GM04504 (cell line): ENCODE measurements at places on chromosomes 5 and 9.

DNA sequence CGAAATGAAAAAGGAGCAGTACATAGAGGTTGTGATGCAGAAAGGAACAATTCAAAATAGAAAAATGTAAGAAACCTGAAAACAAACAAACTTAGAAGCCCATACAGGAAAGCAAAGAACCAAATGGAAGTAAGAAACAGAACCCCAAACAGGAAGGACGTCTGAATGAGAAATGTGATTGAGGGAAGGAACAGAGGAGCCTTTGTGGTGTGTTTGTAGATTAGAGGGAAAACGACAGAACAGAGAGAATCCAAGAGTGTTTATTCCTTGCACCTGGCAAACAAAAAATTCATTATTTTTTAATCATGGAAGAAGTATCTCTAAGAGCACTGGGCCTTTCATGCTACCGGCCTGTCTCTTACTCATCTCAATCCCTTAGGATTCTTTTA, 67.8 kb upstream of the ZSWIM6 start:
- DNase-seq = no peak

- DNase-seq = no peak
These were observed 156.4 kb downstream of the RORB start for GRCh38 chr9:74653410-74654080.

- DNase-seq = no peak
These were observed 92.6 kb downstream of the TLE4 start for GRCh38 chr9:79664375-79664831.

- no peak for DNase-seq
These were observed 35.1 kb downstream of the MRPL36 start for GRCh38 chr5:1764606-1764960.

- DNase-seq = no peak
These were observed 9.6 kb downstream of the LAMC3 start for GRCh38 chr9:131018621-131019020.

- no peak for DNase-seq
These were observed 9.5 kb downstream of the SIL1 start for GRCh38 chr5:139188558-139189270.

GRCh38 chr5:42109006-42109572, 184.0 kb downstream of the FBXO4 start:
- DNase-seq = no peak

- DNase-seq = no peak
These were observed 1490.6 kb upstream of the CDH6 start for GRCh38 chr5:29702875-29703274.

GRCh38 chr5:84706678-84707641, 322.3 kb upstream of the EDIL3 start:
- no peak for DNase-seq

GRCh38 chr5:133510634-133511262, 101.6 kb downstream of the FSTL4 start:
- no peak for DNase-seq

DNA sequence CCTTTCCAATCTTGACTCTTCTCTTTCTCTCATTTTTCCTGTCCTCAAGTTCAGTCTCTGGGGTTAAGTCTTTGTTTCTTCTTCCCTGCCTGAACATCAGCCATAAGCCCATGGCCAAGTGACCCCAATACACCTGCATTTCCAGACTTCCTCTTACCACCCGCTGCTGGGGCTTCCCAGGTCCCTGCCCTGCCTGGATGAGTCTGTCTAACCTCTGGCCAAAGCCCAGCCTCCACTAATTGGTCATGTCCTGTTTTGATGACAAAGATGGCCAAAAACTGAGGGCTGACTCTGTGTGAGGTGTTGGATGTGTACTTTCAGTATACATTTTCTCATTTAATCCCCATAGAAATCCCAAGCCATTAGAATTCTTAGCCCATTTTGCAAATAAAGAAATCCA, 47.3 kb downstream of the SH3TC2 start:
- no peak for DNase-seq

DNA sequence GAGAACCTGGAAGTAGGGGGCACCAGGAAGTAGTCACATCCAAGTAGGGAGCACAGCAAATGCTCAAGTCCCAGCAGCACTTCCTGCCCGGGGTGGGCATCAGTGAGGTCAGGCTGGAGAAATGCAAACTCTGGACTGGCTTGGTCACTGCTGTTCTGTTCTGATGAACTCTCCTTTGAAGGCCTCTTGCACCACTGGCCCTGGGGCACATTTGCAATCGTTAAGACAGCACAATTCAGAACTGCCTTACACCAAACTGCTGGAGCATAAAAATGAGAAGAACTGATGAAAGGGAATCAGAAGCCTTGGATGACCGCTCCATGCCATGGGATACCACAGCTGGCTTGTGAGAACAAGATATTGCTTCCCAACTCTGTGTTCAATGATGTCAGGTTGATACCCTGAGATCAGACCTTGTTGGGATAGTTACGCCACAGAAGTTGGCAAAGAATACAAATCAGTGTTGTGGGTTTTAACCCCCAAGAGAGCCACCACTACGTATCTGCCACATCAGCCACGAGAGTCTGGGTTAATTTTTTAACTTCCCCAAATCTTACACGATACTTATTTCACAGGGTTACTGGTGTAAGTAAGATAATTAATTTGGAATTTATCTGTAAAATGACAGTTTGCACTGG, 42.3 kb upstream of the ZSWIM6 start:
- DNase-seq = no peak

DNA sequence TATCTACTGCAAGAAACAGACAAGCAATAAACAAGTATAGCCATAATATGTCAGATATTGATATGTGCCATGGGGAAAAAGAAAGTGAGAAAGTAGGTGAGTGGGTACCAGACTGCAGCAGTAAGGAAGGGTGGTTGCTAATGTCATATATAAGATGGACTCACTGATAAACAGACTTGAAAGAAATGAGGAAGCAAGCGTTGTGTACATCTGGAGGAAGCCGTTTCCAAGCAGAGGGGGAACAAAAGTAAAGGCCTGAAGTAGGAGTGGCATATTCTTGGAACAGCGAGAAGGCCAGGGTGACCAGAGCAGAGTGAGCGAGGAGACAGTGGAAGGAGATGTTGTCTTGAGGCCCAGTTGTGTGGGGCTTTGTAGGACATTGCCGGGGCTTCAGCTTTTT, 142.2 kb upstream of the MAP3K1 start:
- no peak for DNase-seq

- DNase-seq = peak; percentile 17
These were observed 357.8 kb downstream of the NFIB start for GRCh38 chr9:13956107-13956506.

- peak; percentile 23 for DNase-seq
These were observed 691 bp downstream of the FCHO2 start for GRCh38 chr5:72956324-72957140.

DNA sequence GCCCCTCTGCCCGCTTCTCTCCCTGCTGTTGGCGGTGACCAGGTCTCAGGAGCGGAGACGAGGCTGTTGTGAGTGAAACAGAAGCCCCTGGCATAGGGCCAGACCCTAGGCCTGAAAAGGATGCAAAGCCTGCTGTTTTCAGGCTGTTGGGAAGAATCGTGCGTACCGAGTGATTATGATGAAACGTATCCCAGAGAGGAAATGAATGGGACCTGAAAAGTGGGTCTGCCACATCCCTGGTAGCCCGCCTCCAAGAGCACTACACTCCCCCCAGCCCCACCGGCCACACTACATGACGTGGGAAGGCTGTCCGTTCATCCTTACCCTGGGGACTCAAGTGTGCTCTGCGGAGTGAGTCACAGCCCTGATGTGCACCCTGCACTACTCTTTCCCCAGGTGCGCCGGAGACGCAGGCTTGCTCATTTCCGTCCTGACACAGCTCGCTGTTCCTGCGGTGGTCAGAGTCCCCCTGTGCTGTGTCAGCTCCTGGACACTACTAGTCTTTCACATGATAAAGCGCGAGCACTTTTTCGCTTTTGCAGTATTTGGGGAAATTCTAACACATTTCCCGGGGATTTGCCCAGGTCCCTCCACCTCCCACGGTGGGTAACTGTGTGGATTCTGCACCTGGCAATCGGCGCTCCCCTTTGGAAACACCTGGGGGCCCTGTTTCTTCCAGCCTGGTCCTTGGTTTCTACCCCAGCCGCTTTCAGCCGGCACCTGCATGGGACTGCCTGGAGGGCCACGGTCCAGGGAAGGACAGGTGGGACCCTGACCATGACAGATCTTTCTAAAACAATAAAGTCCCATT, 91.5 kb downstream of the ANKRD33B start:
- no peak for DNase-seq

DNA sequence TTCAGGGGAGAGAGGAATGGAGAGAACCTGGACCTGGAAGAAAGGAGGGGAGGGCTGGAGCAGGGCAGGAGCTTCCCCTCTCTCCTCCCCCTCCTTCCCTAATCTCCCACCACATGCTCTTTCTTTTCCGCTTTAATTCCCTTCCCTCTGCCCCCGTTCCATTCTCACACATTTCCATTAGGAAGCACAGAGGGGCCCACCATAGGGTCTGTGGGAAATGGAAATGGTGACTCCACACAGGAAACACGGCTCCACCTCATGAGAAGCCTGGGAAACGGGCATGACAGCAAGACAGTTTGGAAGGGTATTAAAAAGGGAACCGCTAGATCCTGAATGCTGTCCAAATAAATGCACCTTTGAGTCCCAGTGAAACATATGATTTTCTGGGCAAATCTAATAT, 64.9 kb upstream of the ENTREP1 start:
- DNase-seq = no peak

- DNase-seq = no peak
These were observed 20.1 kb upstream of the TCERG1 start for GRCh38 chr5:146426853-146427618.

DNA sequence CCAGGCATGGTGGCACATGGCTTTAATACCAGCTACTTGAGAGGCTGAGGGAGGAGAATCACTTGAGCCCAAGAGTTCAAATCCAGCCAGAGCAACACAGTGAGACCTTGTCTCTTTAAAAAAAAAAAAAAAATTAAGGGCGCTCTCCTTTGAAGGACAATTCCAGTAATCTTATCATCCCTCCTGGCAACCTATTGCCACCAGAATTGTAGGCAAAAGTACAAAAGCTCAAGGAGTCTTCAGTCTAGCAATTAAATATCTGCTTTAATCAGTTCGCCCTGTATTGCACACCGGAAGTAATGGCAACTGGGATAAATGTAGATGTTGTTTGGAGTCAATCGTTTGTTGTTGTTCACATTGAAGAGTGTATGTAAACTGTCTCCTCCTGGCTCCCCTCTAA, 7.7 kb downstream of the SNX18 start:
- DNase-seq = no peak

DNA sequence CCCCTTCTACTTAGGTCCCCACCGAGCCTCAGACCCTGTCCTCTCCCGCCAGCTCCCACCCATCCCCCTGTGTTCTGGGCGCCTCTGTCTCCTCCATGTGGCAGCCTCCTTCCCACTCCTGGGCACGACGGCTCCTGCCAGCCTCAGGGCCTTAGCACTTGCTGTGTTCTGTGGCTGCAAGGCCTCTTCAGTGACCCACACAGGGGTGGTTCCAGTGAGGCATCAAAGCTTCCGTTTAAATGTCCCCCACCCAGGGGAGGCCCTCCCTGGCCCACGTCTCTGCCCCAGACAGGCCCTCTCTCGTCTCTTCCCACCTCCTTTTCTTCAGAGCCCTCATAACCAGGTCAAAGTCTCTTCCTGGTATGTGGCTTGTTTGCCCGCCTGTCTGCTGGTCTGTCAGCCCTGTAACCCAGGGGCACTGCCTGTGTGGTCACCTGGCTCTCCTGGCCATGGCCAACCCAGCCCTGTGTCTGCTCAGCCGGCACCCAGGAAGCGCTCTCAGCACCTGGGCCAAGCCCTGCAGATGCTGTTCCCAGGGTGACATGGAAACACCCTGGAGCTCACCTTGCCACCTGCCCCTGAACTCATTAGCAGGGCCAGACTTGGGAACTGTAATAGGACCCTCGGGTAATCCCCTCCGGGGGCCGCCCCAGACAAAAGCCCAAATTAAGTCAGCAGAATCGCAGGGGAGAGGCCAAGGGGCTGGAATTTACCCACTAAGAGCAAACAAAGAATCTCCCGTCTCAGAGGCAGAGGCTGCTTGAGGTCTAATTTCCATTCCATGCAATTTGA, 33.7 kb downstream of the LHX3 start:
- DNase-seq = no peak

- no peak for DNase-seq
These were observed 143.8 kb downstream of the PALM2AKAP2 start for GRCh38 chr9:109923806-109924205.

DNA sequence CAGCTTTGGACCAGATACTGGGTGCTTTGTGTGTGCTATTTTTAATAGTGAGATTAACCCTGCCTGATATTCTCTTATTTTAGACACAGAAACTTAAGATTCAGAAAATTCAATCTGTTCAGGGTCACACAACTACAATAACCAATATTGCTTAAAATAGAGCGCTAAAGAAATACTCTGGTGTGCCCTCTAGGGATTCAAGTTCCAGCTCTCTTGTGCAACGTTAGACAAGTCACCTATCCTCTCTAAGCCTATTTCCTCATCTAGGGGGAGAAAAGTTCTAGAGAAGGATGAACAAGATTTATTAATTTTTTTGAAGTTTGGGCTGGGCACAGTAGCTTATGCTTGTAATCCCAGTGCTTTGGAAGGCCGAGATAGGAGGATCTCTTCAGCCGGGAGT, 2.1 kb upstream of the SCAI start:
- no peak for DNase-seq

GRCh38 chr9:127763918-127764384, 14.5 kb downstream of the SH2D3C start:
- DNase-seq = no peak

GRCh38 chr9:110109333-110110092, 98.4 kb downstream of the C9orf152 start:
- DNase-seq = no peak

- no peak for DNase-seq
These were observed 3.3 kb downstream of the MUSK start for GRCh38 chr9:110671849-110672248.

DNA sequence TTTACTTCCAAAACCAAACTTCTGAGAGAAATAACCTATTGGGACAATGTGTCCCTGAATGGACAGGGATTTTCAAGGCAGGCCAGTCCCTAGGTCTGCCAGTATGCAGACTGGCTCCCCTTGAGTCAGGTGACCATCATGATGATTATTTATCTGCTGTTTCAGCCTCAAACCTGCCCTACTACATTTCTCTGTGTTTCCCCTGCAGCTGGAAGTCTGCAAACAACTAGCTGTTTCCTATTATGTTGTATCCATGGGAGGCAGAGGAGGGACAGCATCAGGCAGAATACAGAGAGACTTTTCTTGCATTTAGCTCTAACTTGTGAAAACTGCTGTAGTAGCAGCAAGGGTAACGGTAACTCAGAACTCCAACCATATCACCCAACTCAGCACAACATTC, 36.2 kb upstream of the IFNK start:
- no peak for DNase-seq

- no peak for DNase-seq
These were observed 249.7 kb downstream of the ARHGAP26 start for GRCh38 chr5:143019614-143020515.

GRCh38 chr5:95900383-95900958, 61.2 kb downstream of the ELL2 start:
- DNase-seq = peak; percentile 56

GRCh38 chr9:111731928-111732327, 62.8 kb downstream of the SHOC1 start:
- DNase-seq = no peak
